ENCODE measurements at places on chromosomes 2 and 18. TPM values are rescaled to one million over a fixed set of nuclear protein-coding genes. Genes with fewer than 3 reads are reported as not detected.

Gene DLX1
- 0.19 TPM for polyA plus RNA-seq

Gene CENPA
- 2.1 TPM for polyA plus RNA-seq

Gene ZBTB7C
- 0.68 TPM for polyA plus RNA-seq

Gene CHRND
- polyA plus RNA-seq = not detected

Gene GPAT2
- polyA plus RNA-seq = 5.6 TPM

Data from heart left ventricle (tissue), 16 donors.